A549 treated with AZD2906 at 1 μM for 4 hours (cell line): ENCODE measurements at places on chromosomes 5 and 9. TPM values are rescaled to one million over a fixed set of nuclear protein-coding genes. Genes with fewer than 3 reads are reported as not detected.

ADAMTS2 gene
- total RNA-seq, result 0.03 to 0.15 TPM (median 0.08 TPM) in 5 replicates

MTX3 gene
- 4.6 to 6.7 TPM (median 5.3 TPM) in 5 replicates for total RNA-seq

MRPS2 gene
- 106 to 137 TPM (median 131 TPM) in 5 replicates for total RNA-seq

PCDHB2 gene
- 2.6 to 5.2 TPM (median 3.4 TPM) in 5 replicates for total RNA-seq

CARTPT gene
- total RNA-seq, result not detected in 5 replicates

MLANA gene
- not detected in 5 replicates for total RNA-seq

LHX3 gene
- total RNA-seq, result 0.07 to 0.08 TPM (median 0.08 TPM) in 4 of 5 replicates, not detected in the other

ITGA2 gene
- 8.6 to 11.6 TPM (median 9.6 TPM) in 5 replicates for total RNA-seq

CTNND2 gene
- 0.04 to 0.18 TPM in 2 of 5 replicates, not detected in the others for total RNA-seq
